ENCODE measurements at places on chromosomes 3 and 15.

DNA sequence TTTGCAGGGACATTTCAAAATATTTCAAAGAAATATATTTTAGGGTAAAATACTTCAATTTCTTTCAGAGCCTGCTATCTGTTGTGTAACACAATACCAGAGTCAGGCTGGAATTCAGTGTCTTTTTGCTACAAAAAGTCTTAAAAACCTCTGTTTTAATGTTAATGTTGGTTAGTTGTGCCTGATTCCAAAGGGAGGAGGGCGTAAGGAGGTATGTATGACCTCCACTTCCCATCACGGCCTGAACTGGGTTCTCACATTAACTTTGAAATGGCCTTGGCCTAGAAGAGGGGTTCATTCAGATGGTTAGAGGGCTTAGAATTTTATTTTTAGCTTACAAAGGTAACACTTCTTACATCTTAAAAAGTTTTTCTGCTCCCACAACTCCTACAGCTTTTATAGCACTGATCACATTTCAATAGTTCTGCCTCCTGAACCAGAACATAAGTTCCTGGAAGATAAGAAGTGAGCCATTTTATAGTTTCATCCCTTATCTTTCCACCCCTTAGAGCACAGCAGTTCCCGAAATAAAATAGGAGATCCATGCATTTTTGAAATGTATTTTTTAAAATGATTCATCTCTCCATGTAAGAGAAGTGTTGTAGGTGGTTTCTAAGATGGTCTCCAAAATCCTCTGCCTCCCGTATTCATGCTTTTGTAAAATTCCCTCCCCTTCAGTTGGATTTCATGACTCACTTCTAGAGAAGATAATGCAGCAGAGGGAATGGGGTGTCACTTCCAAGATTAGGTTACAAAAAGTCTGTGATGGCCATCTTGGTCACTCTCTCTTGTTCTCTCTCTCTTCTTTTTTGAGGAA, 543.1 kb upstream of the NECTIN3 start:
- no peak for DNase-seq

DNA sequence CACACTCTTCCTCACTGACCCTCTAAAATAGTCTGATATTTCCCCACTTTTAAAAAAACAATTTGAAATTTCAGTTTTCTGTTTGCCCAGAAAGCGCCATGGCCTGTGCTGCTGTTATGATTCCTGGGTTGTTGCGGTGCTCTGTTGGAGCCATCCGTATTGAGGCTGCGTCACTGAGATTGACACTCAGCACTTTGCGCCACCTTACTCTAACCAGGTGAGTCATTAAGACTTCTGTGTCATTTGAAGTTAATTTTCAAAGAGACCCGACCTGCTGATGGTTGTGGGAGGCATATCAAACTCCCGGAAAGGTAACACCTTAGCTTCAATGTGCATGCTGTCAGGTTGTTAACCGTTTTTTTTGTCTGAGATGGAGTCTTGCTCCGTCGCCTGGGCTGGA, 5.8 kb downstream of the OXNAD1 start:
- DNase-seq: no peak

DNA sequence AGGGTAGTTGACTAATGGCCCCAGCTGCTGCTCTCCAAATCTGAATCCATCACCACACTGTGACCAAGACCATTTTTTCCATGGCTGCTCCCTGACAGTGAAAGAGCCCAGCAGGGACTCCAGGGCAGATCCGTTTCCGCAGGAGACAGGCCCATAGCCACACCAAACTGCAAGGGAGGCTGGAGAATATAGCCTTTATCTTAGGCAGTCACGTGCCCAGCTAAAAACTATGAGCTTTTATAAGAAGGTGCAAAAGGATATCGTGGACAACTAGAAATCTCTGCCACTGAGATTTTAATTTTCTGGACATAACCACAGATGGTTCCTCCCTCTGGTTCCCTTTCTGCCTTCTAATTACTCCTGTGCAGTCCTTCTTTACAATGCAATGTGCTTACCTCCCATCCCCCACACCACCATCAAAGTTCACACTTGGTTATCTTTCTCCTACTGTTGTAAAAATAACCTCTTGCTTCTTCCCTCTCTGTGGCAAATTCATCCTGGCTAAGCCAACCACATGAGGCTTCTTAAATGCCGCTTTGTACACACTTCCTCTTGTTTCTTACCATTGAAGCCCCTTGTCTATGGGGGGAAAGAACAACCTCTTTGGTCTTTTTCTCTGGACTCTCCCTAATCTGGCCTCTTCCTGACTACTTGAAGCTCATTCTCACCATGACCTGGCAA, 233.7 kb downstream of the SHQ1 start:
- no peak for DNase-seq

GRCh38 chr3:136300444-136300843, 50.3 kb downstream of the PCCB start:
- no peak for DNase-seq

Data from CD8-positive, alpha-beta T cell (primary cell).